T-cell (primary cell): ENCODE measurements at places on chromosomes 6 and 20. TPM values are rescaled to one million over a fixed set of nuclear protein-coding genes. Genes with fewer than 3 reads are reported as not detected.

- H3K27me3 ChIP-seq = no peaks in the 10 kb centered on the region
- peak overlapping the region; percentile 41 for H3K4me3 ChIP-seq
- DNase-seq = no peak
- H3K4me1 ChIP-seq = peaks cover 53% of the 10 kb centered on the region
Measured at GRCh38 chr20:57630061-57630460, 9.8 kb upstream of the ZBP1 start.

DNA sequence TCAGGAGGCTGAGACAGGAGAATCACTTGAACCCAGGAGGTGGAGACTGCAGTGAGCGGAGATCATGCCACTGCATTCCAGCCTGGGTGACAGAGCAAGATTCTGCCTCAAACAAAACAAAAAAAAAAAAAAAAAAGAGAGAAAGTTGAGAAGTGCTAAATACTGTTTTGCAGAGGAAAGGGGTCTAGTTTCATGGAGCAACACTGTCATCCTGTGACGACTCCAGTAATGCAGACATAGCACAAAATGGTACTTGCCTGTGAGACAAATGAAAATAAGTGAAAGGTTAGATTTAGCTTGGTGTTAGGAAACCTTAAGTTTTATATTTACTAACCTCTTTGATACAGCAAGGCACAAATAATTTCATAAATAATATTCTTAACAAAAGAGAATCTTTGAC lies 29.7 kb downstream of the CEP162 start:
- peaks cover 23% of the 10 kb centered on the region for H3K36me3 ChIP-seq
- no peaks in the 10 kb centered on the region for H3K4me1 ChIP-seq
- no peaks in the 10 kb centered on the region for H3K27me3 ChIP-seq

DNA sequence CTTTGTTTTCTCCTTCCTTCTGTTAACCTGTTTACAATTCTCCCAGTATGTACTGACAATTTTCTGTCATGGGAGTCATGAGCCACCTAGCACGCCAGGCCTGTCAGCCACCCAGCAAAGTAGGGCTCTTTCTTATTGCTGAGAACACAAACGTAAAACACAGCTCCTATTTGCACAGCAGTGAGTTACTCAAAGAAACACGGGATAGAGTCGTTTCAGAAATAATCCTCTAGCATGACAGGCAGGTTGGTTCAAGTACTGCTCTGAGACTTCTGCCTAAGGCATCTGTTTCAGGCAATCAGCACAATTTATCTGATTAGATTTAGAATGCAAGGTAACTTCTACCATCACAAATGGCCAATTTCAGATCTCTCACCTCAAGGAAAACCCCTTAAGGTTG lies 88.8 kb downstream of the CD24 start:
- no peak for DNase-seq
- no peaks in the 10 kb centered on the region for H3K36me3 ChIP-seq
- no peak overlapping the region for H3K4me3 ChIP-seq
- H3K27ac ChIP-seq = no peak overlapping the region
- no peaks in the 10 kb centered on the region for H3K27me3 ChIP-seq

PLA2G7 gene
- 0.30 TPM for total RNA-seq

DNA sequence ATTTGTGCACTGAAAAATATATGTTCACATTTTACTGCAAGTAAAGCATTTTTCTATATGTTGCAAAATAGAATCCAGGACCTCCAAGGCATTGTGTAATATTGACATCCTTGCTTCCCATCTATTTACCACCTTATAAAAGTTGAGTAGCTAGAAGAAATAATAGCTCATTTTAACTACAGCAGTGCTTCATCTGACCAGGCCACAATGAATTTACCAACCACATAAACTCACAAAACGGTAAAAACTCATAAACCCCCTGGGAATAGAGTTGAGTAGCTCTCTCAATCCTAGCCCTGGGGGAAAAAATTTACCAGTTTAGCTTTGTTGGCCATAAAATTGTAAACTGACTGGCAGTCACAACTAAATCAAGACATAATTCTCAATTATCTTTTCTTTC lies 3.9 kb downstream of the ATXN1 start:
- no peak for DNase-seq
- H3K4me3 ChIP-seq = no peak overlapping the region
- no peak overlapping the region for H3K27ac ChIP-seq
- H3K27me3 ChIP-seq = no peaks in the 10 kb centered on the region
- peaks cover 15% of the 10 kb centered on the region for H3K4me1 ChIP-seq

MAS1L gene
- not detected for total RNA-seq
